ENCODE measurements at places on chromosomes 5 and 9.
A peak's percentile ranks its signal among the peaks of the same experiment; 100 is the strongest.

DNA sequence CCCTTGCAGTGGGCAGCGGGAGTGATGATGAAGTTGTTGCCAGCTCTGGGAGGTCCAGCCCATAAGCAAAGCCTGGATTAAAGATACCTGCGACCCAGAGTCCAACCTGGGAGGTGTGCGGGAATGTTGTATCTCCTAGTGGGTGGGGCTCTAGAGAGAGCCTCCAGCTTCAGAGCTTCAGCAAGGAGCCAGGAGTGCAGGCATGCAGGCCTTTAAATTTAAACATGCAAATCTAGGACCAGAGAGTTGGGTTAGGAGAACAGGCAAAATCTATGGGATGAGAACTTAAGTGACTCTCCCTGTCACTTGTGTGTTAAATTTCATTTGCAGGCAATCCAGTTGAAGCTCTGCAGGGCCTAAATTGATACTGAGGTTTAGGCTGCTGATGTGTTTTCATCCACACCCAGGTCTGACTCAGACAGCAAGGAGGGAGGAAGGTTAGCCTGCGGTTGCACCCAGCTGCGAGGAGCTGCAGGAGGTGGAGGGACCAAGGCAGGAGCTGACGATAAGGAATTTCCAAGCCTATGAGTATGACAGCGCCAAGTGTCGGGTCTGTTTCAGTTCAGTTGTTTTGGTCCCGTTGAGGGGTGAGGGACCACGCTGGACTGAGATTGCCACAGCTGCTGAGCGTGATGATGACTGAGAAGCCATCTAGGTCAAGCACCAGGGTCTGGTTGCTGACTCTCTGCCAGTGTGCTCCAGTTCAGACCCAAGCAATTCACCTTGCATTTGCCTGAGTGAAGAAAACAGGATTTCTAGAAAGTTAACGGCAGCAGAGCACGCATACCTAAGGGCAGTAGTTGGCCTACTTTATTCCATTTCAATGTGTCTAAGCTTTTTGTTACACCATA, 243.0 kb downstream of the ICE1 start:
- no peak for DNase-seq

DNA sequence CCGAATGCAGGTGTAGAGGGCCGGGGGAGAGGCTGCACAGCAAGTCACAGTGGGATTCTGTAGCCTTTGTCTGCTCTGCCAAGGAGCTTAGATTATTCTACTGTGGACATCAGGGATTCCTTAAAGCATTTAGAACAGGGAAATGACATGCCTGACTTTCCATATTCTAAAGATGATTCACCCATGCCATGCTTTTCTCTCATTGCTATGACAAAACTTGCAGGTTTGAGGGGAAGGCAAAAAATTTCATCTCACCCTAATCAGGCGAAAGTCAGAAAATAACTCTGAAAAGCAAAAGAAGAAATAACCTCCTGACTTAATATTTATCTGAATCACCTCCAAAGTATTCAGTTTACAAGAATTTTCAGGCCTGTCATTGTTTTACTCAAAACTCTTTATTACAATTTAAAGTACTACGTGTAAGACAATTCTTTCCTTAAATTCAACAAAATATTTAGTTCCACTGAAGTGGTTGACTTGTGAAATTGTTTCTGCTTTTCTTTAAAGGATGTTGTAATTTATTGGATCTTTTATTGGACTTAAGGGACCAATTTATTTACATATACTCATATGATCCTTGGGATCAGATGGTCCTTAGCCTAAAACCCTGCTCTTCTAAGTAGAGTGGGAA, 30.0 kb upstream of the GAS1 start:
- no peak for DNase-seq

GRCh38 chr5:107806705-107807104, 136.0 kb upstream of the EFNA5 start:
- DNase-seq = no peak

GRCh38 chr9:92138157-92138959, 23.1 kb upstream of the SPTLC1 start:
- DNase-seq = peak; percentile 74

- DNase-seq = no peak
Measured at GRCh38 chr5:147708708-147709107, 73.8 kb downstream of the JAKMIP2 start.

GRCh38 chr9:22643541-22643940, 196.9 kb downstream of the DMRTA1 start:
- no peak for DNase-seq

- no peak for DNase-seq
Measured at GRCh38 chr5:1251678-1252580, 26.7 kb downstream of the SLC6A18 start.

DNA sequence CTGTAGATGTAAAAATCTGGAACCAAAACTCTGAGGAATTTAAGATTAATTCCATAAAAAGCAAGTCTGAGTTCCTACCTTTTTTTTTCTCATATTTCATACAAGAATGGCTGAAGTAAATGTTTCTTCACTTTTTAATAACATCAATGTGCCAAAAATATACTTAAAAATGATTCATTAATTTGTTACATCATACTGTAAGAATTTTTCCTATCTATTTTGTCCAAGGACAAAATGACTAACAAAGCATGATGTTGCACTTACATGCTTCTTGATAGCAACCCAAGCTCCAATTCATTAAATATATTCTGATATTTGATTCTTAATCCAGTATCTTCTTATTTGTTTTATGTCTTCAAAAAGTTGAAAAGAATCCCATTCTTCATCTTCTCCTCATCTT, 988.3 kb downstream of the TLE1 start:
- no peak for DNase-seq

DNA sequence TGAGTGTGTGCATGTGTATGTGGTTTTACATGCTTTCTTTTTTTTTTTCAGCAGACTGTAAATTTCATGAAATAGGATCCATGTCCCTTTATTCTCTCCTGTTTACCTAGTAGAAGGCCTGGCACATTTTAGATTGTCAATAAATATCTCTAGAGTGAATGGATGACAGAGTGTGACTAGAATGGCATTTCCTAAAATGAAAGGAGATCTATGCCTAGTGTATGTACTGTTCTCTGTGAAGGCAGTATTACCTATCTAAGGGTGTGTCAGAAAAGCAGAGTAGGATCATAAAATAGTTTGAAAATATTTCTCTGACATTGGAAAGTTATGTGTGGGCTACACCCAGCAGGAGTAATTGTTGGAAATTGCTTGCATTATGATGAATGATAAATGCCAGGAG, 1876.0 kb upstream of the C9orf72 start:
- DNase-seq = no peak

- DNase-seq = no peak
Measured at GRCh38 chr5:33257807-33258429, 182.8 kb upstream of the TARS1 start.

- DNase-seq = peak; percentile 47
Measured at GRCh38 chr5:56950626-56951125, 1.2 kb downstream of the MIER3 start.

DNA sequence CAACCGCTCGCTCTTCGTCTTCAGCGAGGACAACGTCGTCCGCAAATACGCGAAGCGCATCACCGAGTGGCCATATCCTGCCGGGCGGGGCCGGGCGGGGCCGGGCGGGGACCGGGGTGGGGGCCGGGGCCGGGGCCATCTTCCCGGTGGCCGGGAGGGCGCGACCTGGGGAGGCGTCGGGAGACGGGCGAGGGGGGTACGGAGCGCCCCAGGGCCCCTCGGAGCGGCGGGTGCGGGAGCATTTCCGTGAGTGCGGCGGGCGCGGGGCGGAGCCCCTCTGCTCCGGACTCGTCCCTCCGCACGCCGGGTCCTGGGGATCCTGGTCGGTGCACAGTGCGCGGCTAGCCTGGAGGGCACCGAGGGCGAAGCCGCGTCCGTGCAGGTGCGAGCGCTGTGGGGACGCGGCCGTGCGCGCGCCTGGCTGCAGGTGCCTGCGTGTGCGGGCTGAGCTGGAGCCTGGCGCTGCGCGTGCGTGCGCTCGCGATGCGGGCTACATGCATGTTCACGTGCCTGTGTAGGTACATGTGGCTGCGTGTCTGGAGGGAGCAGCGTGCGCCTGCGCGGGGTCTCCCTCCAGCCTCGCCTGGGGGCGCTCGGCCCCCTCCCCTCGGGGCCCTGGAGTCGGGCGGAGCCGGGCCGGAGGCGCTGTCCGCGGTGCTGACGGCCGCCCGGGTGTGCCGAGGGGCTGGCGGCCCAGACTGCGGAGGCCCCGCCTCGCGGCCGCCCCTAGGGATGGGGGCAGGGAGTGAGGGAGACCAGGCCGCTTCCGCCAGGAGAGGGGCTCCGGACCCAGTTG, 762 bp downstream of the CACNA1B start:
- no peak for DNase-seq

- DNase-seq = peak; percentile 72
Measured at GRCh38 chr9:99112750-99113413, 8.0 kb downstream of the TGFBR1 start.

DNA sequence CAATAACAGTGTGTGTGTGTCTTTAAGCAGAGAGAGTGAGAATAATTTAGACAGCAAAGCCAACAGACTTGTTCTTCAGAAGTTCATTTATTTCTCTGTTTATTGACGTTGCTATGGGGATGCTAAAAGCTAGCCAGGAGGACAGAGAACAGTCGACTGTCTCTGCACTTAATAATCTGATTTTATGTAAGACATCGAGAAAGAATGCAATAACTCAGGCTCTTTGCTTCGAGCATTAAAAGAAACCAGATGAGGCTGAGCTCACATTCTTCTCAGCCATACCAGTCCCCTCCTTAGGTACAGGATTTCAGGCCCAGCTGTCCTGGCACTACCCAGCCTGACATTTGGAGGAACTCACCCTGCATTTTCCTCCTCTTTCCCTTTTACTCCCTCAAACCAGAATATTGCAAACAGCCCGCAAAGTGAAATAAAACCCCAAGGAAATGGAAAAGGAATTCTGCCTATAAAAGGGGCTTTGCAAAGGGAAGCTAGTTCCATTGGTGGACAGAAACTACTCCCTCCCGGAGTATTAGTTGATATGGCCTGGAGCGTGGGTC, 44.5 kb upstream of the DPYSL3 start:
- DNase-seq = no peak

DNA sequence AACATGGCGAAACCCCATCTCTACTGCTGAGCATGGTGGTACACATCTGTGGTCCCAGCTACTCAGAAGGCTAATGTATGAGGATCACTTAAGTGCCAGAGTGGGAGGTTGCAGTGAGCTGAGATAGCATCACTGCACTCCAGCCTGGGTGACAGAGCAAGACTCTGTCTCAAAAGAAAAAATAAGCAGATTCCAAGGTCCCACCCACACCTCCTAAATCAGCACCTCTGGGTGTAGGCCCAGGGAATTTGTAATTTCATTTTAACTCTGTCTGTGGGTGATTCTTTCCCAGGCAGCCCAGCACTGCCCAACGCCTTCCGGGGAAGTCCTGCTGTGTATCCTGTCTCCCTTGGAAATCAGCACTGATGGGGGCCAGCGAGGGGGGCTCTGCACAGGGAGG, 12.5 kb downstream of the CAMK2A start:
- DNase-seq = no peak

GRCh38 chr9:114185570-114186490, 30.5 kb downstream of the COL27A1 start:
- DNase-seq = no peak

GRCh38 chr5:4479426-4479825, 660.7 kb upstream of the ADAMTS16 start:
- DNase-seq = no peak

- no peak for DNase-seq
Measured at GRCh38 chr9:13278023-13278367, 1.5 kb downstream of the MPDZ start.

GRCh38 chr5:2196989-2197619, 314.4 kb upstream of the IRX4 start:
- DNase-seq = no peak

DNA sequence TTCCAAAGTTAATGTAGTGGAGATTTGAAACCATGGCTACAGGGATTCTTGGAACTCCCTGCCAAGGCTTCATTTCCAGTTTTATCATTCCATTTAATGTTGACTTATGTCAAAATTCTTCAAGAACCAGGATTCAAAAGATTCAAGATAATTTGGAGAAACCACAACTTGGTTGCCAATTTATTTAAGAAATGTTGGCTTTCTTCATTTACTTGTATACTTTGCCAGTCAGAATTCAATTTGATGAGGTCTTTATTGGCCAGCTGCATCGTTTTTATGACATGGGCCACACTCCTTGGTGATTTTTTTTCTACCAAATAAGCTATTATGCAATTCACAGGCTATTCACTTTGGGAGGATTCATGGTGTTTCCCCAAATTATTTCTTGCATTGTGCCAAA, 53.1 kb upstream of the RASEF start:
- DNase-seq = no peak

- no peak for DNase-seq
Measured at GRCh38 chr5:112986224-112986623, 9.6 kb downstream of the DCP2 start.

GRCh38 chr5:173753307-173754168, 134.6 kb upstream of the CPEB4 start:
- DNase-seq = no peak

DNA sequence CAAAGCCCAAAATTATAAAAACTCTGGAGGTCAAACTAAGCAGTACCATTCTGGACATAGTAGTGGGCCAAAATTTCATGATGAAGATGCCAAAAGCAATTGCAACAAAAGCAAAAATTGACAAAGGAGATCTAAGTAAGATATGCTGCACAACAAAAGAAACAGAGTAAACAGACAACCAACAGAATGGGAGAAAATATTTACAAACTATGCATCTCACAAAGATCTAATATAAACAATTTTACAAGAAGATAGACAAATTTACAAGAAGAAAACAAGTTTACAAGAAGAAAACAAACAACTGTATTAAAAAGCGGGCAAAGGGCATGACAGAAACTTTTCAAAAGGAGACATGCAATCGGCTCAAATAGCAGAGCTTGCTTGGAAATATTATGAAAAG, 396.9 kb downstream of the CDH9 start:
- no peak for DNase-seq

- DNase-seq = peak; percentile 48
Measured at GRCh38 chr9:5531101-5531882, 21.0 kb downstream of the PDCD1LG2 start.

DNA sequence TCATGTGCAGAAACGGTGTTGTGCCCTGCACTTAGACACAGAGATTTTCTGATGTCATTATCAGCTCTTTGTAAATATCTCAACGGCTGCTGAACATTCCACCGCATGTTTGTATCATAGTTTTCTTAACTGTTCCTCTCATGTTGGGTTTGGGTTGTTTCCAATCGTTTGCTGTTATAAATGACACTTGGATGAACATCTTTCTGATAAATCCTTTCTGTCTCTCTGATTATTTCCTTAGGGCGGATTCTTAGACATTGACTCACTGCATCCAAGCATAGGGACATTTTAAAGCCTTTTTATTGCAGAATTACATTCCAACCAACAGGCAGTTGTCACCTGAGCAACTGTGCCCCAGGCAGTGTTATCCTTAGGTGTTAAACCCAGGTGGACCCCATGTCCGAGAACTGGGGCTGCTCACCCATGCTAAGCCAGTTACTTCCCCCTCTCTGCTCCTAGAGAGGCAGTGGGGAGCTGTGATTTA, 28.5 kb downstream of the COL5A1 start:
- DNase-seq = no peak

DNA sequence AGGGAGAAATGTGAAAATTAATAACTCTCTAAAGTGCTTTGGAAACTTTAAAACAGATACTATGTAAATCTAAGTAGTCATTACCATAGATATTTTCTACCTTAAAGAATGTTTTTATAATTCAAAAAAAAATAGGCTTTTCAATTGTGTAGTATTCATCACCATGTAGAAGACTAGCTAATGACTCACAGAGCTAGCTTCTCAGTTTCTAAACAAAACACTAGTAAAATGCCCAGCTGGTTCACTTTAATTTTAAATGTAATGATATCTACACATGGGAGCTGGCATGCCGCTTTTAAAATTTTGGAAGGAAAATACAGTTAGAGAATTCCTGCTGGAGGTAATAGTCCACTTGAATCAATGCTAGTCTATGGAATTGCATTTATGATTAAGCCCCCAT, 509.8 kb downstream of the CSNK1G3 start:
- no peak for DNase-seq

Measured in CD4-positive, alpha-beta T cell treated with Interleukin-21 for 1 hour (primary cell).